ENCODE measurements at places on chromosomes 7 and 10.

DNA sequence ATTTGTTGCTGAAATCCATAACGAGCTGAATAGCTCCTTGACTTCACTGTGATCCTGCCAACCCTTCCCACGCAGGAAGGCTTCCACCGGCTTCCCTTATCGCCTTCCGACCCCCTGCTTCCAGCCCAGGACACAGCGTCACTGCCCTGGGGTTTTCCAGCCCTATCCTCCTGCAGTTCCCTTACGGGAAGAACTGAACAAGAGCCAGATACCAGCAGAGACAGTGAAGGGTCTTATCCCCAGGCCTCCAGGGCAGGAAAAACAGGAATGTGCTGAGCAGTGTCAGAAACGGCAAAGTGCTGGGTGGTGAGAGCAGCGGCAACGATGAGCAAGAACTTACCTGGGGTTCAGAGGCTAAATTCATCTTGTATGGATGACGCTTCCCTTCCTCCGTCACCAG lies 22.4 kb downstream of the PDLIM1 start:
- no peak for DNase-seq

DNA sequence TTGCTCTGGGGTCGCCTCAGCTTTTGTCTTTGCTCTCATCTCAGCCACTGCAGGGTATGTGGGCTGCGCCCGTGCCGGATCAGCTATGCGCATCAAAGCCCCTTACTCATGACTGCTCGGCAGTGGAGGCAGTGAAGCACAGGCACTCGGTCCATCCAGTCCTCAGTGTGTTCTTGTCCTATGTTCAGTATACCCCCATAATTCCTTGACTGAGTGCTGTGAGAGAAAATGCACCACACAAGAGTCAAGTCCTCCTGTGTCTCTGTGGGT lies 27.4 kb downstream of the EPDR1 start:
- no peak for DNase-seq

DNA sequence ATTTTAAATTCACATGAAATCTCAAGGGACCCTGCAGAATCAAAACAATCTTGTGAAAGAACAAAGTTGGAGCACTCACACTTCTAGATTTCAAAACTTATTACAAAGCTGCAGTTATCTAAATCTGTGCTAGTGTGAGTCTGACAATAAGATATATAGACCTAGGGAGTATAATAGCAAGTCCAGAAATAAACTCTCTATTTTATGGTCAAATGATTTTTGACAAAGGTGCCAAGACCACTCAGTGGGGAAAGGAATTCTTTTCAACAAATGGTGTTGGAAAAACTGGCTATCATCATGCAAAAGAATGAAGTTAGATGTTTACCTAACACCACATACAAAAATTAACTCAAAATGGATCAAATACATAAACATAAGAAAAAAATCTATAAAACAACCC lies 68.2 kb downstream of the TFEC start:
- DNase-seq, result no peak

DNA sequence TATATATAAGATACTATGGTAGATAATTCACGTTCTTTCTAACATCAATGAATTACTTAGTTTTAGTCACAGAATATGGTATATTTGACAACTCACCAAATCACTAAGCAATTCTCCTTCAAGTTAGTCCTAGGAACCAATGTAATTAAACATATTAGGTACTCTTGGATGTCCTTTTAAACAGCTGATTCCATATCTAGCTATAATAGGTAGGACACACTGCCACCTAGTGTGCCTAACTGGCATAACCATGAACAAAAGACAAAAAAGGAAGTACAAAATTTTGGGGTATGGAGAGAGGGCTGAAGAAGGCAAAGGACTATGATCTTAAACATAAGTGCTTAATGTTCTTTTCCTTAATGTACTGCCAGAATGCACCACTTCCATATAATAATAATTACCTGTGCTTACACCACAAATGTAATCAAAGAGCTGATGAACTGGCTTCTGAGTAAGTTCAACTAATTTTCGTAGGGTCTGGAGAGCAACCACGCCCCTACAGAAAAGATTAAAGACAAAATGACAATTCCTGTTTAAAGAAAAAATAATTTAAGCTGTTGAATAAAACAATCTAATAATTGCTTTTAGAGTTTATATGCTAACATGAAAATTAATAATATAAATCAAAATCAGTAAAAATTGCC lies 28.7 kb downstream of the PNPLA8 start:
- no peak for DNase-seq

DNA sequence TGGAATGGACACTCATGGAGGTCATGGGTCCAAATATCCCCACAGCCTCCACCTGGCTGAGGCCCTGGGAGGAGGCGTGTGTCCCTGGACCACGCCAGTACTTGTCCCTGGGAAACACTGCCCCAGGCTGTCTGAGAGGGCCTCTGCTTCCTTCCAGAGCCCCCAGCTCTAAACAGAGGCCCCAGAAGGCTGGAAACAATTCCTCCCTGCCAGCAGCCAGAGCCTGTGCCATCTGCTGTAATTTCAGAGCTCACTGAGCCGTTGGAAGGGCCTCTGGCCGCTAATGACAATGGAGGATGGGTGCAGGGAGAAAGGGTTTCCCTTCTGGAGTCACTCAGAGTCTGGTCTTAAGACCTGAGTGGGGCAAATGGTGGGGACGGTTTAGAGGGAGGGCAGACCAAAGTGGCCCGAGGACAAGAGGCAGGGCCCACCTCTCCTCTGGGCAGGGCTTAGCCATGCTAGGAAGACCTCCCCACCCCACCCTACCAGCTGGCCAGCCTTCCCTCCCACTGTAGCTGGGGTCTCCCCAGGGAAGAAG lies 7.1 kb downstream of the CHAT start:
- no peak for DNase-seq

- no peak for DNase-seq
Observed at GRCh38 chr7:135634191-135634878, 28.0 kb upstream of the STMP1 start.

- no peak for DNase-seq
Observed at GRCh38 chr10:113095419-113096127, 145.5 kb downstream of the TCF7L2 start.

GRCh38 chr10:78395162-78395561 lies 361.5 kb downstream of the RPS24 start:
- no peak for DNase-seq

GRCh38 chr7:12583176-12583575 lies 12.7 kb downstream of the SCIN start:
- DNase-seq, result no peak

- DNase-seq, result no peak
Observed at GRCh38 chr7:129169171-129169671, 19.2 kb upstream of the SMO start.

DNA sequence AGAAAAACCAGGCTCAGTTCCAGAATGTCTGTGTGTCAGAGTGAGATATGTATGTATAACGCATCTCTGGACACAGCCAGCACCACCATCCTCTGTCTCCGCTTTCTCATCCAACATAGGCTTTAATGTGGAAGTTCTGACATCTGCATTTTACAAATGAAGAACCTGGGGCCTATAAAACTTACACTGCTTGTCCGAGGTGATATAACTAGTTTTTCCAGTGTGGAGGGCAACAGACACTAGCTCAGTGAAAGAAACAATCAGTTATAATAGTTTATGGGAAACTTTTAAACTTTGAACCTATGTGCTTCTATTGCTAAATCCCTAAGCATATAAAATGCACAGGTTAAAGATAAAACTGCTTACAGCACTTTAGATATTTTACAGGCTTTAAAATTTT lies 208.7 kb downstream of the CRPPA start:
- no peak for DNase-seq

- no peak for DNase-seq
Observed at GRCh38 chr7:151937286-151937685, 19.0 kb upstream of the GALNTL5 start.

GRCh38 chr10:80946957-80947726 lies 409.4 kb downstream of the SH2D4B start:
- DNase-seq, result no peak

- DNase-seq, result no peak
Observed at GRCh38 chr10:17669185-17669872, 25.4 kb downstream of the STAM start.

DNA sequence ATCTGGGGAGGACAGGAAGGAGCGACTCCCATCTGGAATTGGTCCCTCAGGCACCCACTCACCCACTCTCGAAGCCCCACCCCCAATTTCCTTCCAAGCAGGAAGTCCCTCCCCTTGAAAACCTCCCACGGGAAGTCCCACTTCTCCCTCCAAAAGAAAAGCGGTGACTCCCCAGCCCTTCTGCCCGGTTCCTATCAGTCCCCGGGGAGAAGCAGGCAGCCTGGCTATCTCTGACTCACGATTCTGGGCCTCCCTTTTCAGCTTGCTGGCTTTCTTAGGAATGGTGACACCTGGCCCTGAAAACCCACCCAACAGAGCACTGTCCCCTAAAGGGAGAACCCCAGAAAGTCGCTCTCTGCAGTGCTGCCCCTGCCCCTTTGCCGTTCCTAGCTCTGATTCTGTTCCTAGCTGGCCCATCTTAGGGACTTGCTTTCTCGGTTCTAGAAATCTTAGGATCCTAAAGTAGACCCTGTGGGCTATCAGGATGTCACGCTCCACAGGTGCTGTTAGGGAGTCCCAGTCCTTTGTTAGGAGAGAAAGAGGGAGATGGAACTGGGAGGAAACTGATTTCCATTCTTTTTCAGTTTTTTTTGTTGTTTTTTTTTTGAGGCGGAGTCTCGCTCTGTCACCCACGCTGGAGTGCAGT lies 6.0 kb downstream of the TSC22D4 start:
- DNase-seq, result no peak

GRCh38 chr10:113084031-113084430 lies 134.0 kb downstream of the TCF7L2 start:
- no peak for DNase-seq

DNA sequence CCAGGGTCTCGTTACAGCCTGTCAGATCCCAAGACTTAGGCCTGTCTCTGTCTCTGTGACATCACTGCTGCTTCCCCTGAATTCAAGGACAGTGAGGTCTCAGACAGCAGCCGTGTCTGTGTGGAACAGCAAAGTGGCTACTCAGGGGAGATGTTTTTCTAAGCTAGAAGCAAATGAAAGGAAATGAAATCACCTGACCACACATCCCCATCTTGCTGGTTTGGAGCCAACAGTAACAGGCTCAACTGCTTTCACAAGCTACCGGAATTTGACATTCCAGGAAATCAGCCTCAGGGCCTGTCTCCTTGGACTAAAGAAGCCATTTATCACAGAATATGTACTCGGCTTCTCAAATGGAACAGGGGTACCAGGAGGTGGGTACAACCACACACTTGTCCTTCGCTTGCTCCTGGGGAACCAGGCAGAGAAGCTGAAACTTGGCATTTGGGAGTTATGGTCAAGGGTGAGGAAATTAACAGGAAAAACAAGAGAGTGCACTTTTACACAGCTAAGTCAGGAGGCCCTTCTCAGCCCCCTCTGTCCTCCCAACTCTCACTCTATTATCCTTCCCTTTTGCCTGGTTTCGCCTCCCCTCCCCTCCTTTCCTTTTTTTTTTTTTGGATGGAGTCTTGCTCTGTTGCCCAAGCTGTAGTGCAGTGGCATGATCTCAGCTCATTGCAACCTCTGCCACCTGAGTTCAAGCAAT lies 73.2 kb downstream of the SPDYE5 start:
- no peak for DNase-seq
